ENCODE measurements at places on chromosomes 12 and 14. TPM values are rescaled to one million over a fixed set of nuclear protein-coding genes. Genes with fewer than 3 reads are reported as not detected.

Gene PZP
- total RNA-seq: not detected

Gene POP5
- total RNA-seq: 40.4 TPM

Gene GPR68
- 4.4 TPM for total RNA-seq

Gene CIROP
- not detected for total RNA-seq

Gene SFSWAP
- 79.2 TPM for total RNA-seq

Gene SLC5A8
- 2.8 TPM for total RNA-seq

Gene PAWR
- total RNA-seq: 28.2 TPM

Gene KRT75
- total RNA-seq: not detected

Gene CLECL1
- not detected for total RNA-seq

Gene MYO1A
- total RNA-seq: not detected

Gene PTPRB
- 13.8 TPM for total RNA-seq

Gene KIF21A
- total RNA-seq: 385 TPM

Gene METTL25
- 24.1 TPM for total RNA-seq

Gene ANKRD9
- total RNA-seq: 6.9 TPM

Gene ANKRD33
- total RNA-seq: not detected

Gene PKP2
- total RNA-seq: 6.3 TPM

Gene TAS2R10
- 15.0 TPM for total RNA-seq

Gene ZDHHC22
- 14.7 TPM for total RNA-seq

Gene NRXN3
- total RNA-seq: 106 TPM

Gene NEK9
- total RNA-seq: 49.5 TPM

Gene ABCC9
- 15.7 TPM for total RNA-seq

Gene TAS2R43
- 31.9 TPM for total RNA-seq

Gene SLCO1C1
- total RNA-seq: 24.4 TPM

Gene ADAM21
- not detected for total RNA-seq

Gene TMEM116
- 29.4 TPM for total RNA-seq

Gene CISTR
- not detected for total RNA-seq

Gene GLIPR1L1
- not detected for total RNA-seq

Gene PRH2
- total RNA-seq: 2.8 TPM

Gene SCN8A
- total RNA-seq: 134 TPM

Gene IL25
- not detected for total RNA-seq

Gene AQP6
- 0.31 TPM for total RNA-seq

Gene TRIAP1
- 9.7 TPM for total RNA-seq

Gene COL2A1
- 0.31 TPM for total RNA-seq

Gene GLT8D2
- 13.5 TPM for total RNA-seq

Gene ANO2
- 4.4 TPM for total RNA-seq

Gene SIX1
- total RNA-seq: 0.31 TPM

Gene ETFRF1
- 44.4 TPM for total RNA-seq

Gene ALX1
- not detected for total RNA-seq

Gene PRICKLE1
- 16.3 TPM for total RNA-seq

All from parietal lobe (tissue), 2 donors.